ENCODE measurements at places on chromosomes 1 and 21.

DNA sequence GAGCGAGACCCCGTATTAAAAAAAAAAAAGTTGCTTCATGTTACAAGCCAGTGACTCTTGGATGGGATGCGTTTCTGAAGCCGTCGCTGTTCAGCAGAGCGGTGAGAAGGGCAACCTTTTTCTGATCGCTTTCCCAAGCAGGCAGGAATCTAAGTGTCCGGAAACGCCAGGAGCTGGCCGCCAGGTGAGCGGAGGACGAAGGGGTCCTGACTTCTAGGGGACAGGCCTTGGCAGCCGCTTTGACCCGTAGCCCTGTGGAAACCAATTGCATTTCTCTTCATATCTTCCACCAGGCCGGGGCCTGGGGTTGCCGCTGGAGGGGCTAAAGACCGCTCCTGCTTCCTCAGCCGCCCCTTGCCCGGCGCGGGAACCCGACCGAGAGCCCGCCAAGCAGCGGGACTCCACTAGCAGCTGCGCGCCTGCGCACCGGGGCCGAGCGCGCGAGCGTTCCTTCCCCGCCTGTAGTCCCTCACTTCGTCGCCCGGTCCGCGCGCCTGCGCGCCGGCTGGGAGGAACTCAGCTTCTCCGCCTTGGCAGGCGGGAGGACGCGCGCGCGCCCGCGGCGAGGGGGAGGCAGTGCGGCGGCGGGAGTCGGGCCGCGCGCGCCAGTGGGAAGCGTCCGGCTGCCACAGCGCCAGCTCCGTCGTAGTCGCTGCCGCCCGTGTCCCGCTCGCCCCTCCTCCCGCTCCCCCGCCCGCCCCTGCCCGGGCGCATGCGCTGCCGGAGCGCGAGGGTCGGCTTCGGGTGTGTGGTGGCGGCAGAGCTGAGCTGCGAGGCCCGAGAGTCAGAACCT is at the start of gene SPEN:
TSS of gene SPEN (plus strand) at position 608 of the 793 bp plus-strand sequence. CDS start 361 bp downstream, outside the sequence.
- peak; percentile 95 for DNase-seq

- DNase-seq, result no peak
Observed at GRCh38 chr1:55478742-55479141, 263.6 kb upstream of the USP24 start.

DNA sequence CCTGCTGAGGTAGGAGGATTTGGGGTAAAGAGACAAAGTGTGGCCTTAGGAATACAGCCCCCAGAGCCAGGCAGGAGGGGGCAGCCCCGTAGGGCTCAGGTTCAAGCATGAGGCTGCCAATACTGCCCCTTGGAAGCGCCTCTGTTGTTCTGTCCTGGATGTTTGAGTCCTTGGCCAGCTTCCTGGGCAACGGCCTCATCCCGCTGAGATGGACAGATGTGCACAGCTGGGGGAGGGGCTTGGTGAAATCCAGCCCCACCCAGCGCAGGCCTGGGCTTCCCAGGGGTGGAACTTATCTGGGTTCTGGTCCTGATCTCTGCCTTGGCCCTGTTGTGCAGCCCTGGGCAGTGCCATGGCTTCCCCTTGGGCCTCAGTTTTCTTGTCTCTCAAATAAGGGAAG is 34.8 kb upstream of the MAN1C1 start:
- no peak for DNase-seq

DNA sequence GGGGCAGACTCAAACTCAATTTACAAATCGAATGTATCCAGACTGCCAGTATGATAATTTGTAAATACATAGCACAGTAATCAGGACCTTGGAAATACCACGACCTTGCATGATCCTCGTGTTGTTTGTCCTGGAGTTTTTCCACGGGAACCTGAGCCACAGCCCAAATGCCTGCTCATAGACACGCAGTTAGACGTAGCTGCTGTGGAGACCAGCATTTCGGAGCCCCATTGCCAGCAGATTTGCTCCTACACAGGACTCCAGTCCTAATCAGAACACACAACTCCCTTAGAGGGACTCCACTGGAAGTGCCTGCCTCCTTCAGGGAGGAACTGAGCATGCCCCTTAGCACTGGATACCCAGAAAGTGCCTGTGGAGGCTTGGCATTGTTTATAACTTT is 163.2 kb downstream of the GALNT2 start:
- DNase-seq, result no peak

All from stimulated activated CD8-positive, alpha-beta memory T cell treated with anti-CD3 and anti-CD28 coated beads, Interleukin-7, amount 100 ng/mL, for 4 hours (primary cell).